ENCODE measurements at places on chromosomes 13 and 19.

DNA sequence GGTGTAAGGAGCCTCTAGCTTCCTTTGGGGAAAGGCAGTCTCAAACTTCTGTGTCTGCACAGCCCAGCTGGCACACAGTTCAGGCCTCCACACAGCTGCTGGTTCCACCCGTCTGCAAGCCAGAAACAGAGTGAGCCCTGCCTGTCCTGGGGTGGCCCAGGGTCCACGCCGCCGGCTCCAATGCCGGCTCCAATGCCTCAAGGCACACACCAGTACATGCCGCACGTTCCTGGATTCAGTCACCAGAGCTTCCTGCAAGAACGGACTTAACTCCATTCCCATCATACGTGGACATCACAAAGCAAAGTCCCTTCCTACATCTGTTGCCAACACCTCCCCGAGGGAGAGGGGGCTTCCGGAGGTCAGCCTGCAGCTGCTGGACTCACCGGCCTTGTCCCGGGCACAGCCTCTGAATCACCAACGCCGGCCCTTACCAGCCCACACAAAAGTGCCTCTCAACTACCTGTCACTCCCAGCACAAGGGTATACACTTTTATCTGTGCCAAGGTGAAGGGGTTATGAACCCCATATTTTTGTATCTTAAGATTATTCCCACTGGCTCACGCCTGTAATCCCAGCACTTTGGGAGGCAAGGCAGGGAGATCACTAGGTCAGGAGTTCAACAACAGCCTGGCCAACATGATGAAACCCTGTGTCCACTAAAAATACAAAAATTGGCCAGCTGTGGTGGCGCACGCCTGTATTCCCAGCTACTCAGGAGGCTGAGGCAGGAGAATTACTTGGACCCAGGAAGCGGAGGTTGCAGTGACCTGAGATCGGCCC is 8.5 kb downstream of the SH3GL1 start:
- DNase-seq, result no peak

- DNase-seq, result peak; percentile 30
These were observed at the start of gene DACH1 for GRCh38 chr13:71867131-71867814. Gene DACH1, minus strand, starts transcription at chr13:71867204.

- no peak for DNase-seq
These were observed 30.1 kb upstream of the FFAR2 start for GRCh38 chr19:35417713-35418534.

- no peak for DNase-seq
These were observed 239.0 kb downstream of the RGCC start for GRCh38 chr13:41696163-41697003.

DNA sequence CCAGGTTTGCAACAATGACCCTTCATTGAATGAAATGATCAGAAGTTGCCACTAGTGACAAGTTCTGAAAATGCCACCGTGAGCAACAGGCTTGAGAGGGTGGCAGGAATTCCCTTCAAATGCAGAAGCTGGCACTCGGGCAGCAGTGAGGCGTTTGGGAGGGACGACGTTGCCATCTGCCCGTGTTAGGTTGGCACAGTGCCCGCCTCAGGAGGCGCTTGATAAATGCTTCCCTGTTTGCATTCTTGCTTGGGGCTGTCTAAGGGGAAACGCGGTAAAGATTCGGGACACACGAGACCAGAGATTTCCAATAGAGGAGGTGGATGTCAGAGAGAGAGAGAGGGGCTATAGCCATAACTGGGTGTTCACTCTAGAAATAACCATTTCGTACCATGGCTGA is 101.9 kb downstream of the TEX29 start:
- no peak for DNase-seq

Measured in activated T-cell treated with anti-CD3 and anti-CD28 coated beads, Interleukin-2, amount 50 U/mL, for 24 hours (primary cell).